GM10248 (cell line): ENCODE measurements at places on chromosomes 2 and 18.

- no peak for DNase-seq
These were observed 6.9 kb upstream of the CHRNA1 start for GRCh38 chr2:174771136-174771535.

DNA sequence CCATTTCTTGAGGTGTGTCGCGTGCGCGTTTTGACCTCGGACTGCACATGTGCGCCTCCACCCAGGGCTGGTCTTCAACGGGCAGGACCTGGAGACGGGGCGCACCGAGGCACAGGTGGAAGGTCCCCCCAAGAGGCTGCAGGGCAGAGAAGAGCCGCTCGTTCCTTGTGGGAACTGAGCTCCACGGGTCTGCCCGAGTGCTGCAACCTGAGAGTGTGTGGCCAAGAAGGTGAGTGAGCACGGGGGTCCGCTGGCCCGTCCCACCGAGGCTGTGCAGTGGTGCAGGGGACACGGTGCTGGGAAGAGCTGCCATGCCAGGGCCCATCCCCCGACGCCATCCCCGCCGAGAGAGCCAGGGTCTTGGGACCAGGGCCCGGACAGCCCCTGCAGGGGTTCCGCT is 268.3 kb downstream of the GALR1 start:
- no peak for DNase-seq

- DNase-seq, result no peak
These were observed 265.1 kb downstream of the RIT2 start for GRCh38 chr18:42850174-42851083.

DNA sequence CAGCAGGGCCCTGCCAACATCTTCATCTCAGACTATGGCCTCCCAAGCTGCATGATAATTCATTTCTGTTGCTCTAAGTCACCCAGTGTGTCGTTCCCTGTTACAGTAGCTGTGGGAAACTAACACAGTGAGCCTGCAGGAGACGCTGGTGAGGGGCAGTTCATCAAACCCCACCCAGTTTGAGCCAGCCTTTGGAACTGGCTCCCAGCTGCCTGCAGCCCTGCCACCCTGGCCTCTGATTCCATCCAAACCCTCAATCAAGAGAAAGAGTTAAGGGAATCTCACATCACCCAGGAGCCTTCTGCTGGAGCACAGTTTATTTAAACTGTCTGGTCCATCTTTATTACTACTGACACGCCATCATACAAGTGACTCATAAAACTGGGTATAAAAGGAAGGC is 64.9 kb upstream of the ZCCHC2 start:
- DNase-seq, result no peak

DNA sequence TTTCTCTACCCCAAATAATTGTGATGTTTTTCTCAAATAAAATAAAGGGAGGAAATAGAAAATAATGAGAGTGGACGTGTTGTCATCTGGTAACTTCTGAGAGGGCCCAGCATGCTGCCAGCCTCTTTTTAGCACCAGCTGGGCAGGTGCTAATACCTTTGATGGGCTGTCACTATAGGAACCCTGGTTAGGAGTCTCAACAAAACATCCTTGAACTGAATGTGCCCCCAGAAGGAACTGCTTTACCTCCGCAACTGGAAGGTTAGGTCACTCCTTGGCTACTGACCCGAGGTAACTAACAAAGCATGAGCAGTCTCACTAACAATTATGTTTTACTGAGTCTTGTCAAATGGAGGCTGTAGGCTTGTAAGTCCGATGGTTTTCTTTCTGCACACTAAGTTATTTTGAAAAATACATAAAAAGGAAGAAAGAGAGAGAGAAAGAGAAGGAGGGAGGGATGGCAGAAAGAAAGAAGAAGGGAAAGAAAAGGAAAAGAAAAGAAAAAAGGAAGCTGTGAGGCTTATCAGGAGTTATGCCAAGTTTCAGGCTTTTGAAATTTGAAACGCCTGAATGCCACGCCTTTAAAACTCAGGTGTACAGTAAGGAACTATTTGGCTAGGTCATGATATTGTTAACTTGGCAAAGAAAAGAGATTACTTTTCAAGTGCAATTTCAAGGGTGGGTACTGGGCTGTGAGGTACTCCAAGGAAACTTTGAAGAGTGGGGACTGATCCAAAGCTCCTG is 91.0 kb downstream of the TGIF1 start:
- no peak for DNase-seq

DNA sequence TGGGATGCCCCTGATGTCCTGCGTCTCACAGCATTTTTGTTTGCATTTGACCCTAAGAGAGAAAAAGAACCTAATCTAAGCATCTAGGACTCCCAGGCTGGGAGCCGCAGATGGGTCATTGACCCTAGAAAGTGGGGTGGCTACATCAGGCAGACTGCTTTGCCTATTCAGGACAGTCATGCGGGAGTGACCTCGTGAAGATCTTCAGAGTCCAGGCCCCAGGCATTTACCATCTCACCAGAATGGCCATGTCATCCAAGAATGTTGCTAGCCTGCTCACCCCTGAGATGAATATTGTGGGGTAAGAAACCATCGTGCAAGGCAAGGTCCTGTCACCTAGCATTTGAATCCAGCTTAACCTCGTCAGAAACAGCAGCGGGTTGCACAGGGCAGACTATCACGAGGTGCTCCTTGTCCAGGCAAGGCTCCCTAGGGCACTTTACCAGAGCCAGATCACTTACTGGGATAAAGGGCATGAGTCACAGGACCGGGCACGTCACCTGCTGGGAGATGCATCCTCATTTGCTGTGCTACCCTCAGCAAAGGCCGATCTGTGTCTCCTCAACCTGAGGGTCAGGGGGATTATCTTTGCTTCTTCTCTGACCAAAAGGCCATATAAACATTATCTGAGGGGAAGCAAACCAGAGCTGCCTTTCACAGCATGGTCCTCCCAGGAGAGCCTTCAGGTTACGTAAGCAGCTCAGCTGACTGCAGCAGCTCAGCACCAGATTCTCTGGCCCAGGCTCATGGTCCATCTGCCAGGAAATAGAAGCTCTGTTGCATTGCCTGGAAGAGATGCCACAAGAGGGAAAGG is 162.3 kb downstream of the ACKR3 start:
- no peak for DNase-seq

- no peak for DNase-seq
These were observed 523.5 kb upstream of the ZEB2 start for GRCh38 chr2:145043399-145043834.

DNA sequence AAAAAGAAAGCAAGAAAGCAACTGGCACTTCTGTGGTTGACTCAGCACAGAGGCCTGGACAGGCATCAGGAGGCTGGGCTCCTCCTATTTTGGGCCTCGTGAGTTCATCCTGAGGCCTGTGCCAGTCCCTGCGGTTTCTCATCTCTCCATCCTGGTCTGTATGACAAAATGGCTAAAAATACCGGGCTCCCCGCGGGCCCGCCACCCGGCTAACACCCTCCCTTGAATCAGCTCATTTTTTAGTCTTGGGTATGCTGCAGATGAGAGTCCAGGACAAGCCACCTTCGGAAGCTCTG is 62.3 kb upstream of the YWHAQ start:
- no peak for DNase-seq

DNA sequence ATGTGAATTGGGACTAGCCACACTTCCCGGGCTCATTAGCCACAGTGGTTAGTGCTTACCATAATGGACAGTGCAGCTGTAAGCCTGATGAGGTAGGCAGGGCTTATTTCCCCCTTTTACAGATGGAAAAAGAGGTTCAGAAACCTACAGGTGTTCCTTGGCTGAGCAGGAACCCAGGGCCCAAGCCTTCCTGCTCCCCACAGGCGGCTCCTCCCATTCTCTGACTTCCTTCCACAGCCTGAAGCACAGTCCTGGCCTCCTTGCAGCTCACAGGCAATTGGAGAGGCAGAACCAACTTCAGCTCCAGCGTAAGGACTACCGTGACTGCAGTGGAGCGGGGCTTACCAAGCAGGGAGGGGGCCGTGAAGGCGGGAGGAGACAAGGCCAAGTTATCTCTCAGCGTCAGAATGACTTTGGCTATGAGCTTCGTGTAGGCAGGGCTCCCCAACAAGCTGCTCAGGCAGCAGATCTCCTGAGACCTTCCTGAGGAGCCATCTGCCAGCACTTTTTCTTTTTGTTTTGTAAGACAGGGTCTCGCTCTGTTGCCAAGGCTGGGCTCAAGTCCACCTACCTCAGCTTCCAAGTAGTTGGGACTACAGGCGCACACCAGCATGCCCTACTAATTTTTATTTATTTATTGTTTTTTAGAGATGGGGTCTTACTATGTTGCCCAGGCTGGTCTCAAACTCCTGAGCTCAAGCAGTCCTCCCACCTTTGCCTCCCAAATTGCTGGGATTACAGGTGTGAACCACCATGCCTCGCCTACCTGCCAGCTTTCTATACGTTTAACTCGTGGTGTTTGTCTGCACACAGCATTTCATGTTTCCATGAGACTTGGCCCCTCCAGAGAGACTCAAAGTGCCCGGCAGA is 34.2 kb upstream of the NT5DC4 start:
- DNase-seq, result peak; percentile 35

- no peak for DNase-seq
These were observed 206.0 kb downstream of the MGAT5 start for GRCh38 chr2:134459706-134460406.

DNA sequence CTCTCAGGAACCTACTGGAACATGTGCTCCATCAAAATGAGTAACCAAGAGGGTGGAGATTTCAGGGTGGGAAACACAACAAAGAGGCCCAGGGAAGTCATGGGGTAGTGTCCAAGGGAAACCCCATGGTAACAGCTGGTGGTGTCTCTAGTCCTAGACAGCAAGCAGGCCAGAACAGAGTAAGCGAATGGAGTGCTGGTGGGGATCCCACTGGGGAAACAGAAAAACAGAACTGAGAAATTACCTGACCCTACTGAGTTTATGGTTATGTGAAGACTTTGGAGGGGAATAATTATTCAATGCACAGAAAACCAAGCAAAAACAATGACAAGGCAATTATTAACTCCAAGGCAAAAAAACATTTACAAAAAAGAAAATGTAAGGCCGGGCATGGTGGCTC is 16.9 kb downstream of the ERCC3 start:
- peak; percentile 45 for DNase-seq
